Bronchial epithelial cell (primary cell): ENCODE measurements at places on chromosomes 7 and 10.

GRCh38 chr7:68065581-68065980 is 1068.9 kb downstream of the TYW1 start:
- DNase-seq: no peak

DNA sequence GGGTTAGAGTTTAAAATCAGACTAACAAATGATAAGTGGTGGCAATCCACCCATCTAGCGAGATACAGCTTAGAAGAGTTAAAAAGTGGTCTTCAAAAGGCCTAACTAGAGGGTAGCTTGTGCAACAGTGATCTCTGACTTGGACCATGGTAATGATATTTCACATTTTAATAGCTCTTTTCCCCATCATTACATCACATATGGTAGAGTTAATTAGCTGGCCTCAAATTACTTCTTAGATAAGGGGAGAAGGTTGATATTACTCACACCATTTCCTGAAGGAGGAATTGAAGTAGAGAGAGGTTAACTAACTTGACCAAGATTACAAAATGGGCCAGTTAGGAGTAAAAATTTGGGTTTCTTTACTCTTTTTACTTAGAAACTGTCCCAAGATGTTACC is 223.6 kb downstream of the PHTF2 start:
- no peak for DNase-seq

GRCh38 chr10:58531084-58531695 is 18.5 kb downstream of the BICC1 start:
- DNase-seq: peak; percentile 72

GRCh38 chr7:148121847-148122246 is 468.7 kb upstream of the C7orf33 start:
- no peak for DNase-seq

DNA sequence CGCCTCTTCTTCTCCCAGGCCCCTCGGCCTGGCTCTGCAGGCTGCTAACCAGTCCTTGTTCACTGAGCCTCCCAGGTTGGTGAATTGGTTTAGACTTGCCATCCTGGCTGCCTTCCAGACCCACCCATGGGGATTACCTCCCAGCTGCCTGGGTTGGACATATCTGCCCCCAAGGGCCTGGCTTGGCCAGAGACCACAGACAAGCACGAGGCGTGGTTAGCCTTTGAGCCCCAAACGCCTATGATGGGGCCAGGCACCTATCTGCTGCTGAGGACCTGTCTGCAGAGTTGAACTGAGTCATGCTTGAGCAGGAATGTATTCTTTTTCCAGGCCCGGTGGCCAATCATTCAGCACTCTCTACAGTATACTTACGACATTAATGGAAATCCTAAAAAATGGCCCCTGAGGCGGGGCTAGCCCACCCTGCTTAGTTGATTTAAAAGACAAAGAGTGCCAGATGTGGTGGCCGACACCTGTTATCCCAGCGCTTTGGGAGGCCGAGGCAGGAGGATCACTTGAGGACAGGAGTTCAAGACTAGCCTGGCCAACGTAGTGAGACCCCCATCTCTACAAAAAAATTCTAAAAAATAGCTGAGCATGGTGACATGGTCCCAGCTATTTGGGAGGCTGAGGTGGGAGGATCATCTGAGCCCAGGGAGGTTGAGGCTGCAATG is 361.5 kb downstream of the FRMD4A start:
- peak; percentile 96 for DNase-seq

DNA sequence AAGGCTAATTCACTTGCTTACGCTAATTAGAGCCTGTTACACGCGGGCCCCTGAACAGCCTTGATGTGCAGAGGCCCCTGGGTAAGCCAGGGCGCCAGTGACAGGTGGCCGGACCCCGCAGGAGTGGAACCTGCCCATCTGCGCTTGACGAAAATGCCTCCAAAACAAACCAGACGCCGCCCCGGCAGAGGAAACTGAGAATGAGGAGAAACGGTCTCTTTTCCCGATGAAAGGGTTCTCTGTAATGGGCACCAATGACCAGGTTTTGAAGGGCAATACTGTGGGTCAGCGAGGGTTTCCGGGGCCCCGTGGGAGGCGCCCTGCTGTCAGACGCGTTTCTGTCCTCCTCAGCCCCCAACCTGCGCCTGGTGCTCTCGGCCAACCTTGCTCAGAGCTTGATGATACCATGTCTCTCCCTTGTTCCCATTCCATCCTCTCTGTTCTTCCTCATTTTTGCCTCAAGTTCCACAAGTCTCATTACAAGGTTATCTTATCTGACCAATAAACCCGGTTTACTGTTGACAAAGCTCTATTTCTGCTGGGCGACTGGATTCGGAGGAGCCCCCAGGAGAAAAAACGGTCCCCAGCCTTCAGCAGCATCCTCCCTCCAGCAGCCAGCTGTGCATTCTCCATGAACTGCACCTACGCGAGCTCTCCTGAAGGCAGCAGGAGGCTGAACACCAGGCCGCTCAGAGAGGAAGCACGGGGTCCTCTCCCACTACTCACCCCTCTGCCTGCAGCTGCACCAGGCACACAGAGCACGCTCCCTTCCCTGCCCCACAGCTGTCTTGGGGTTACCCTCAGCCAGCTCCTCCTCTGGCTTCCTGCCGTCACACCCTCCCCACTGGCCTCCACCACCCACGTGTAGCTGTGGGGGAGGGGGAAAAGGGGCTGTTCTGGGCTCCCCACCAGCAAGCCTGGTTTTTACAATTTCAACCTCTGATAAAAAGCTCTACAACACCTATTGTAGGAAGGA is 202.0 kb downstream of the MAD1L1 start:
- DNase-seq: no peak

- DNase-seq: no peak
Observed at GRCh38 chr10:61343796-61344195, 109.4 kb downstream of the TMEM26 start.

DNA sequence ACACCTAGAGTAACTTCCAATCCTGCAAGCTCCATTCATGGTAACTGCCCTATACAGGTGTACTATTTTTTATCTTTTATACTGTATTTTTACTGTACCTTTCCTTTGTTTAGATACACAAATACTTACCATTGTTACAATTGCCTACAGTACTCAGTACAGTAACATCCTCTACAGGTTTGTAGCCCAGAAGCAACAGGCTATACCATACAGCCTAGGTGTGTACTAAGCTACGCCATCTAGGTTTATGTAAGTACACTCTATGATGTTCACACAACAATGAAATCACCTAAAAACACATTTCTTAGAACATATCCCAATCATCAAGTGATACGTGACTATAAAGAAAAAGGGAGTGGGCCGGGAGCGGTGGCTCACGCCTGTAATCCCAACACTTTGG is 53.1 kb upstream of the SLIT1 start:
- DNase-seq: no peak

DNA sequence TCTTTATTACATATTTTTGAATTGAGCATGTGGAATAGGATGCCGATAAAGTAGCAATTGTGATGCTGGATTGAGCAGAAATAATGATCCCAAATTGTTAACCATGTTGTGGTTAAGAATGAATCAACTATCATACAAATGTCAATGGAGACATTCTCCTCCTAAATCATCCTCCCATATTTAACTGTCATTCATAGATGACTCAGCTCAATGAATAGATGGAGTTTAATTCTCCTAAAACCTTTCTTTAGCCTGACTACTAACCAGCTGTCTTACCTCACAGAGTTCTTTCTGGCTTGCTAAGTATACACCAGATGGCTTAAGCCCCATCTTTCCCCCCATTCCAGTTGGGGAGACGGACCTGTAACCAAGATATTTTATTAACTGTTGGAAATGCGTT is 23.4 kb upstream of the NPS start:
- DNase-seq: no peak

- no peak for DNase-seq
Observed at GRCh38 chr10:111578076-111578475, 501.2 kb downstream of the ADRA2A start.

DNA sequence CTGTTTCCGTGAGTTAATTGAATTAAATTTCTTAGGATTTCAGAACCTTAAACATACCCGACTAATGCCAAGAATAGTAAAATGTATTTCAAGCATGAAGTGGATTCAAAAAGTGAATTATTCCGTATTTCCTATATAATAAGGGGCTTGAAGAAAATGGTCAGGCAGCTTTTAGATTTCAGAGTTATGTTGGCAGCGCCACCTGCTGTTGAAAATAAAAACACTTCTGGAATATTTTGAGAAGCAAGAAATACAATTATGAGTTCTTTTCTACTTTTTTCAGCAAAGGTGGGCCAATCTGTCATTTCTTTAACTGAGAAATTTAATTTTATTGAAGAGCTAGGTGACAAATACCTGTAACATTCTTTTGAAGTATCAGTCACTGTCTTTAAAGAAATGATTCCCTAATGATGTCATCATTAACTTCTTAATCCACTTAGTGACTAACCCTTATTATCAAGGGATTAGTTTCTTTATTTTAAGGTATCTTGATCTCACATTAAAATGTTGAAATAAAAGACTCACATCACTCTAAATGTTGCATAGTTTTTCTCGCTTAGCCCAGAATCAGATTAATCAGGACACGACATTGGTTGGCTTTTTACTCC is 36.6 kb upstream of the AGR3 start:
- peak; percentile 69 for DNase-seq

DNA sequence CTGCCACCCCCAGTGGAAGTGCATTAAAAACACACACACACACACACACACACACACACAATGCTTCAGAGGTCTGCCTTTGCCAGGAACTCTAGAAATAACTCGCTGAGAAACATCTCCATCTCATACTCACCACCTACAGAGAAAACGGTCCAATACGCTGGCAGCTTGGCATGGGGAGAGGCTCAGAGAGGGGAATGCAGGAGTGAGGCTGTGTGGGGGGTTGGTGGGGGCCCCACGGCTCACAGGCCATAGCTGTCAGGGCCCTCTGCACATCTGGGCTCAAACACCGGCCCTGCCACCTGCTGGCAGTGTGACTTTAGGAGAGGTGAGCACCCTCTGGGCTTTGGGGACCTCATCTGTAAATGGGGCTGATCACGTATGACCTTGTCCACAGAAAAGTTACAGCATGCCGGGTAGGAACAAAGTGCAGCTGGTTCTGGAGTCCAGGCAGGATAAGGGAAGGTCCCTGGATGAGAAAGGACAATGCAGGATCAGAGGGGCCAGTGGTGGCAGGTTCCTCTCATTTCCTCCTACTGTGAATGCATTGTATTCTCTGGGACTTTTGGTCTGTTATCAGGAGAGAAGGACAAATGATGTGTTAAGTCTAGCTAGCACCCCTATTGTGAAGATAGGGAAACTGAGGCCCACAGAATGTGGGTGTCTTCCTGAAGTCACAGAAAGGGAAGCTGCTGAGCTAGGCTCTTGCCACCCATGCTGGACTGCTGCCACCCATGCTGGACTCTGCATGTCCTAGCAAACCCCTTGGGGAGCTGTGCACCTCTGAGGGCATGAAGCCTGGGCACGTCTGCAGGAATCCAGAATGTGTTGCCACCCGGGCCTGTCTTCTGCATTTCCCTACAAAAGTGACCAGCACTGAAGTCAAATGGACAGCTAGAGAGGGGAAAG is 404.6 kb downstream of the RPS24 start:
- no peak for DNase-seq

GRCh38 chr10:132027423-132027983 is 38.2 kb upstream of the JAKMIP3 start:
- no peak for DNase-seq

DNA sequence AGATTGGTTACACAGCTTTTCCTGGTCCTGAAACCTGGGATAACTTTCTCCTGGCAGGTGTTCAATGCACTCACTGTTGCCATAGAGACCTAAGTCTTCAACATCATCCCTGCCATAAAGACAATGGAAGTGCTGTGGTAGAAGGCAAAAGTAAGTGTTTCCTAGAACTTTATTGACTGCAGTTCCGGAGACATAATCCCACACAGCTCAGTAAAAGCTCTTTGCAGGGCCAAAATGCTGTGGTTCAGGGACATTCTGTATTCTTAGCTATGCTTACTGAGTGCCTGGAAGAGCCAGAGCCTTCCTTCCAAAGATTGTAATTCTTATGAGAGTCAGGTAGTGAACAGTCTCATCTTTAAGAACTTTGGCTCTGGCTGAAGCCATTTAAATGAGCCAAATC is 5.3 kb downstream of the WIPF3 start:
- no peak for DNase-seq

DNA sequence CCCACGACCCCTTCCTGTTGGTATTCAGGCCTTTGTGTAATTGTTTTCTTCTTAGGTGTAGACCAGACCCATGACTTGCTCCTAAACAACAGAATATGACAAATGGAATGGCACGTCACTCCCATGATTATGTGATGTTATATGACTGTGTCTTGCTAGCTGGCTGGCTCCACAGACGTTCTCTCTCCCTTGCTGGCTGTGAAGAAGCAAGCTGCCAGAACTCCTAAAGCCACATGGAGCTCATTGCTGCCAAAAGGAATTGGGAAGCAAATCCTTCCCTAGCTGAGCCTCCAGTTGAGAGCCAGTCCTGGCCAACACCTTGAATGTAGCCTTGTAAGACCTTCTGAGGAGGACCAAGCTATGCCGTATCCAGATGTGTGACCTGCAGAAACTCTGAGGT is 74.2 kb downstream of the RAB18 start:
- no peak for DNase-seq

DNA sequence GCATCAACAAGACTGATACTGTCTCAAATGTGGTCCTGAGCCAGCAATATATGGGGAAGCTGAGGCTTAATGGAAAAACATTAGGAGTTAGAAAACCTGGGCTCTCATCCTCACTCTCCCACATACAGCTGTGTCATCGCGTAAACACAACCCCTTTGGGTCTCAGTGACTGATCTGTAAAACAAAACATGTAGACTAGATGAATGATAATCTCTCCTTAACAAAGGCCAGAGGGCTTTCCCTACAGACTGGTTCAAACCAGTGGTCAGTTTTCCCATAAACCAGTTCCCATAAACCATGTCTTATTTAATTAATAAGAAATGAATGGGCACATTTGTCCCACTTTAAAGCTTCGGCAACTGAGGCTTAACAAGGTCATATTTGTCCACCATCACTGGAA is 48.1 kb downstream of the OSBPL3 start:
- no peak for DNase-seq

DNA sequence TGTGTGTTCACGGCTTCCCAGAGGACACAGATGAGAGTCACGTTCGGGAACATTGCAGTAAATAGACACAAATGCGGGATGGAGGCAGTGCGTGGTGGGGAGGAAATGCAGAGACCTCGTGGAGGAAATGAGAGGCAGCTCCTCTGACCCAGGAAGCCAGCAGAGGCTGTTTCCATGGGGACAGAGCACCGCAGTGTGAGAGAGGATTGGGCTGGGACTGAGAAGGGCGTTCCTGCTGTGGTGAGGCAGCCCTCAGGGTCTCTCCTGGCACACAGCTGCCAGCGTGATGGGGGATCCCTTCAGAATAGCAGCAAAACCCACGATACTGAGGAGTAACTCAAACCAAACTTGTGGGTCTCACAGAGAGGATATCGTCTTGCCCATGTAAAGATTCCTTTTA is 21.7 kb upstream of the BHLHA15 start:
- DNase-seq: no peak

DNA sequence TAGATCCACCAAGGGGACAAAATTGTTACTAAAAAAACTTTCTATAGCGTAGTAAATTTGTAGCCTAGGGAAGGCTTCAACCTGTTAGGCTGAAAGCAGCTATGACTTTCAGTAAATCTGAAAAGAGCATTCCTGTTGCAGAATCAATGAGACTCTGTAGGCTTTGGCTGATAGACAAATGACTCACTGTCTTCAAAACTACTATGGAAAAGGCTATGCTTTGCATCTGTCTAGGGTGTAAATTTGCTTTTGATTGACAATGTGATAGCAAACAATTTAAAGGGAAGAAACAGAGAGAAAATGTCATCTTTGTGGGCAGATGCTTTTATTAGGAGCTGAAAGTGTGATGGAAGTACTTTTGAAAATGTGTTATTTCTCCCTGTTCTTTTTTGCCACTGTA is 60.6 kb downstream of the ARL5B start:
- peak; percentile 18 for DNase-seq
